T1000 (cell line): ENCODE measurements at places on chromosomes 7 and 10.

DNA sequence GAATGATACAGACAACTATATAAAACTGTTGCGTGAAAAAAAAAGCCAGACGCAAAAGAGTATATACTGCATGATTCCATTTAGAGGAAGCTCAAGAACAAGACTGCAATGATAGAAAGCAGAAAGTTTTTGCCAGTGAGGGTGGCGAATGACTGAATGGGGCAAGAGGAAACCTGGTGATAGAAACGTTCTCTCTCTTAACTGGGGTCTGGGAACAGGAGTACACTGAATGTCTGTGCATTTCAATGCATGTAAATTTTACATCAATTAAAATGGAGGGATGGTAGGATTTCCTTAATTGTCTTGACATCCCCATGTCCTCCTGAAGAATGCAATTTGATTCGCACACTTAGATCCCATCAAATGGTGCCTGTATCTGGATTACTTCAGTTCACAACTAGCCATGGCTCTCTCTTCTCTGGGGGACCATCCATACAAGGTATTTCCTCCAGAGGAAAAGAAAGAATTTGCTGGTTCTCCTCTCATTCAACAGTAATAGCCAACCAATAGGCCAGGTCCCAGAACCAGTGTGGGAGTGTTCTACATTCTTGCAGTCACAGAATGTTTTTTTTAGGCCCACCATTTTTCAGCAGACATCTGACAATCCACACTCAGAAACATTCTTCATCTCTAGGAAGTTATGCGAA, 221.0 kb upstream of the KLF14 start:
- no peak for DNase-seq

DNA sequence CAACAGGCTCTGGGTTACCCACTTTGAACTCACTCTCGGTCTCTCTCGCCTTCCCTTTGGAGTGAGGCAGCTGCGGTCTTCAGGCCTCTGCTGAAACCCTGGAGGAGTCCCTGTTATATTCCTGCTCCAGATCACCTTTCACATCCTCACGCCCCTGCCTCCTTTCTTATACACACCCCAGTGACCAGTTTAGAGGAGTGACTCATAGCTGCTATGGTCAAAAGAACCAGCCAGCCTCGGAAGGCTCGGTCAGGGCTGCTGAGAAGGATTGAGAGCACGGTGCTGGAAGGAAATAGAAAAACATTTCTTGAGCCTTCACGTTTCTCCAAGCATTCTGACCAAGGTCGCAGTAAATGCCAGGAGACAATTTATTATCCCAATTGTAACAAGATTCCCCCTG, 28.3 kb upstream of the SVOPL start:
- no peak for DNase-seq

DNA sequence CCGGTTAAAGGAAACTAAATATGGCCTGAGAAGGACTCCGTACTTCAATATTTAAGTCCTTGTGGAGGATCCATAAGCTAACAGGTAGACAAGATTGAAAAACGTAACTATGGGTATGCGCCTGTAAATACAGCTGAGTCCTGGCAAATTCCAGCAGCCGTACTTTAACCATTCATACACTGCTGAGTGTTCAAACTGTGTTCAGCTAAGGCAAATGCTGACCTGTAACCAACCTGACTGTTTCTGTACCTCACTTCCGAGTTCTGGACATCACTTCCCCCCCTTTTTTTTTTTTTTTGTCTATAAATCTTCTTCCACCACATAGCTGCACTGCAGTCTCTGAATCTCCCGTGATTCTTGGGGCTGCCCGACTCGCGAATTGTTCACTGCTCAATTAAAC, 69.1 kb downstream of the SRPK2 start:
- DNase-seq, result no peak

- no peak for DNase-seq
Observed at GRCh38 chr10:104492329-104492940, 138.8 kb downstream of the CFAP58 start.

DNA sequence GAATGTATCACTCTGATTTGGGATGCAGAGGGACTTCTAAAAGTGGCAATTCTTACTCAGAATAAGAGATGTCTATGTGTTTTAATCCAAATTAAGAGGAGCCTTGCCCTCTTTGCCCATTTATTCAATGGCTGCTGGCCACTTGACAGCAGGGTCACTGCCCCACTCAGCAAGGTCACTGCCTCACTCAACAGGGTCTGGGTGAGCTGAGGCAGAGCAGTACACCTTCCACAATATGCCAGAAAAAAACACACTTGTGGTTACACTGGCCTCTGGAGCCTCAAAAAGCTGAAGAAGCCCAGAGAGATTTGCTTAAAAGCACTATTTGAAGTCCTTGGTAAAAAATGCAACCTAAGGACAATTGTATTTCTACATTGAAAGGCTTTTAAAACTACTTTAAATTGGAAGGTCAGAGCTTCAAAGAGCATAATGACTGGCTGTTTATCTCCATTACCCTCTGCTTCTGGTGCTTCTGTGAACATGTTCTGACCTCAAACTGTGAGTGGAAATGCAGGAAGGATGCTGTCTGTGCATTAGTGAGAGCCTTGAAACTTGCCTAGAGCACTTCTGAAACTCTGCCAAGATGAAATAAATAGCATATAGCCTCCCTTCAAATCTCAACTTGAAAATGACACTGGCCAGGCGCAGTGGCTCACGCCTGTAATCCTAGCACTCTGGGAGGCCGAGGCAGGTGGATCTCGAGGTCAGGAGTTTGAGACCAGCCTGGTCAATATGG, 35.1 kb upstream of the WIPF3 start:
- DNase-seq, result no peak

GRCh38 chr10:115777646-115778045, 495.4 kb downstream of the GFRA1 start:
- DNase-seq, result no peak

DNA sequence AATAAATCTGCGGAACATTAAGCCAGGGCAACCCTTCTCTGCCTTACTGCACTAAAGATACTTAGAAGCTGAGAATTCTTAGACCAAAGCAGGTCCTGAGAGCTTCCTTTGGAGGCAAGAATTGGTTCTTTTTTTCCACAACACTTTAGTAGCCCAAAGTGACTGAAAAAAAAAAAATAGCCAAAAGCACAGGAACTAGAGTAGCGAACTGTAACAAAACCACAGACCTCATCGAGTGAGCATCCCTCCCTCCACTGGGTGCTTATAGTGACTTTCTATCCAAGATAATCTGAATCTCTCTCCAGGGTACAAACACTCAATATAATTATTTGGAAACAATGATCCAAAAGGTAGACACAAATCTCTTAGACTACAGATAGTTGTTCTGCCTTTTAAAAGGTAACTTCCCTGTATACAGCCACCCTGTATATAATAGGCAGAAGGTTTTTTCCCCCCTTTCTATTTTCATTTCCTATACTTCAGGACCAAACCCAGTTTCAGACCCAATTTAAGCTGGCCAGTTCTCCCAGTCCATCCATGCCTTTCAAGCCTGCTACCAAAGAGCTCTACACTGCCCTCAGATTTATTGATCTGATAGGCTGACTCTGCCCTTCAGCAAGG, 31.6 kb upstream of the KCNIP2 start:
- DNase-seq, result no peak
